Left ventricle myocardium inferior (tissue), 1 donor: ENCODE measurements at places on chromosomes 12 and 14. TPM values are rescaled to one million over a fixed set of nuclear protein-coding genes. Genes with fewer than 3 reads are reported as not detected.

Gene SLC25A47
- not detected for total RNA-seq

Gene ACOT4
- total RNA-seq = 0.77 TPM

Gene NT5DC3
- total RNA-seq = 3.1 TPM

GRCh38 chr14:96416292-96416691 is 24.4 kb downstream of the AK7 start:
- H3K27ac ChIP-seq = no peak overlapping the region
- H3K4me1 ChIP-seq = no peaks in the 10 kb centered on the region
- no peak overlapping the region for H3K4me3 ChIP-seq
- no peaks in the 10 kb centered on the region for H3K27me3 ChIP-seq
- DNase-seq = no peak

DNA sequence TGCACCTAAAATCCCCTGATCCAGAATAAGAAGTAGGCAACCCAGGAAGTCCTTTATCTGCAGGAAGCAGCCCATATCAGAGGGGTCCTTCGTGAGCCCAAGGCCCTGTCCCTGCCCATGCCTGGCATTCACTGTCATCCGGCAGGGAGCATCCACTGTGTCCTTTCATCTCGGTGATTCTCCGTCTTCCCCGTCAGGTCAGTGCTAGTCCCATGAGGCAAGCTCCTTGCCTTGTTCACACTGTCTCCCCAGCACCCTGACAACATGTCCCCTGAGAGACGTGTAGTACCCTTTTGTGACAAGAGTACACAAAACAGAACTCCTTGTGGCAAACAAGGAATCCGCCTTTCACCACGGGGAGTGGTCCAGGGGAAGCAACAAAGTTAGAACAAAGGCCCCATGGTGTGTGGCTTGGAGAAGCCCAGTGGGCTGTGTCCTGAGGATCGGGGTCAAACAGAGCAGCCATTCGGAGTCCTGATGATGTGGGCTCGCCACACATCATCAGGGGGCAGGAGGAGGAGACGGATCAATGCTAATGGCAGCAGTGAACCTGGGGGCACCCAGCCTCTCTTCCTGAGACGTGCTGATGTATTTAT is 112.1 kb downstream of the DICER1 start:
- H3K4me3 ChIP-seq = no peak overlapping the region
- H3K27ac ChIP-seq = no peak overlapping the region
- no peaks in the 10 kb centered on the region for H3K36me3 ChIP-seq

DNA sequence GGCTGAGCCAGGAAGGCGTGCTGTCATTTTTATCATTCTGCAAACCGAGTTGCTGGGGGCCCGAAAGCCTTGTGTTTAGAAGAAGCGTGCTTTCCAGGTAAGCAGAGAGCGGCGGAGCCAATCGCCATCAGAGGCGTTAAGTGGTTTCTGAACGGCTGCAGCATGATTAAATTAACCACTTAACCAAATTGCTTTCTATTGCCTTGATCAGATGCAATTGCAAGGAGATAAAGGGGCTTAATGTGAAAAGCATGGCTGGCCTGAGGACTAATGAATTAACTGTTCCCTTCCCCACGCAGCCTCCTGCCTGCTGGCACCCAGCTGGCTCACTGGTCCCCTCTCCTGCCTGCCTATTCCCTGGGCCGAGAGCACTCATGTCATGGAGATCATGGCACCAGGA is 36.6 kb upstream of the CHGA start:
- no peak overlapping the region for H3K4me3 ChIP-seq
- H3K27me3 ChIP-seq = peaks cover 45% of the 10 kb centered on the region
- H3K36me3 ChIP-seq = no peaks in the 10 kb centered on the region
- H3K27ac ChIP-seq = no peak overlapping the region
- no peak for DNase-seq

GRCh38 chr14:91245029-91245428 is 525 bp upstream of the GPR68 start:
- peaks cover 5% of the 10 kb centered on the region for H3K4me1 ChIP-seq
- H3K27ac ChIP-seq = no peak overlapping the region
- no peak overlapping the region for H3K4me3 ChIP-seq
- H3K27me3 ChIP-seq = no peaks in the 10 kb centered on the region
- H3K36me3 ChIP-seq = no peaks in the 10 kb centered on the region
- no peak for DNase-seq

DNA sequence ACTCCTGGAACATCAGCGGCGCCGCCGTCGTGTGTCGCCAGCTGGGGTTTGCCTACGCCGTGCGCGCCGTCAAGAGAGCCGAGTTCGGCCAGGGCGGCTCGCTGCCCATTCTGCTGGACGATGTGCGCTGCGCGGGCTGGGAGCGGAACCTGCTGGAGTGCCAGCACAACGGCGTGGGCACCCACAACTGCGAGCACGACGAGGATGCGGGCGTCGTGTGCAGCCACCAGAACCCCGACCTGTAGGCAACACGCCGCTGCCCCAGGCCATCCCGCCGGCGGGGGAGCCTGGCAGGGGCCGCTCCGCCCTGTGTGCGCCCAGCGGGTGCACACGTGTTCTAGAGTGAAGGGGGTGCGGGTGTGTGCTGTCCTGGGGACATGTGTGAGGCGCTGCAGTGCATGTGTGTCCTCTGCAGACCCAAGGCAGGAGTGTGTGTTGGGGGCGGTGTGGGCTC is 8.7 kb upstream of the CYP46A1 start:
- no peak for DNase-seq
- no peak overlapping the region for H3K4me3 ChIP-seq
- peaks cover 10% of the 10 kb centered on the region for H3K4me1 ChIP-seq
- peaks cover 28% of the 10 kb centered on the region for H3K27me3 ChIP-seq
- no peak overlapping the region for H3K27ac ChIP-seq

- DNase-seq = no peak
- H3K4me1 ChIP-seq = no peaks in the 10 kb centered on the region
- H3K4me3 ChIP-seq = no peak overlapping the region
- H3K27ac ChIP-seq = no peak overlapping the region
Measured at GRCh38 chr14:63654346-63654745, 12.7 kb upstream of the WDR89 start.

DNA sequence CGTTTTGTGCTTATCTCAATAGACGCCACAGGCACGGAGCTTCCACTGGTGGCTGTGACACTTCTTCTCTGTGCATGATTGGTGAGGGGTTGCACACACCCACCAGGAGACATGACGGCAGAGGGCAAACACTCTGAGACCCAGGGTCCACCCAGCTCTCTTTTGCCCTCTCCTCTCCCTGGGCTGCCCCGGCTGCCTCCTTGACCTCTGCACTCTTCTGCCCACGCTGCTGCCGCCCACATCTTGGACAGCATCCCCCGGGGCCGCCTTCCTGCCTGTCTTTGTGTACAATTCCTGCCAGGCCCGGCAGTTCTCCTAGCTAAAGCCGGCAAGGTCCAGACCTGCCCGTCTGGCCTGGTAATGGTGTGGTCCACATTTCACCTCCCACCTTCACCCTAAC is 44.7 kb downstream of the DPF3 start:
- no peaks in the 10 kb centered on the region for H3K36me3 ChIP-seq
- no peak for DNase-seq
- H3K27ac ChIP-seq = no peak overlapping the region
- H3K4me1 ChIP-seq = peaks cover 36% of the 10 kb centered on the region

- H3K4me3 ChIP-seq = no peak overlapping the region
- H3K27me3 ChIP-seq = no peaks in the 10 kb centered on the region
- peaks cover 48% of the 10 kb centered on the region for H3K4me1 ChIP-seq
Measured at GRCh38 chr14:100069161-100069800, 4.1 kb downstream of the EVL start.

GRCh38 chr12:103830025-103830725 is 10.9 kb downstream of the NT5DC3 start:
- H3K27me3 ChIP-seq = no peaks in the 10 kb centered on the region
- DNase-seq = no peak
- H3K36me3 ChIP-seq = no peaks in the 10 kb centered on the region
- no peak overlapping the region for H3K27ac ChIP-seq
